ENCODE measurements at places on chromosomes 13 and 19.

DNA sequence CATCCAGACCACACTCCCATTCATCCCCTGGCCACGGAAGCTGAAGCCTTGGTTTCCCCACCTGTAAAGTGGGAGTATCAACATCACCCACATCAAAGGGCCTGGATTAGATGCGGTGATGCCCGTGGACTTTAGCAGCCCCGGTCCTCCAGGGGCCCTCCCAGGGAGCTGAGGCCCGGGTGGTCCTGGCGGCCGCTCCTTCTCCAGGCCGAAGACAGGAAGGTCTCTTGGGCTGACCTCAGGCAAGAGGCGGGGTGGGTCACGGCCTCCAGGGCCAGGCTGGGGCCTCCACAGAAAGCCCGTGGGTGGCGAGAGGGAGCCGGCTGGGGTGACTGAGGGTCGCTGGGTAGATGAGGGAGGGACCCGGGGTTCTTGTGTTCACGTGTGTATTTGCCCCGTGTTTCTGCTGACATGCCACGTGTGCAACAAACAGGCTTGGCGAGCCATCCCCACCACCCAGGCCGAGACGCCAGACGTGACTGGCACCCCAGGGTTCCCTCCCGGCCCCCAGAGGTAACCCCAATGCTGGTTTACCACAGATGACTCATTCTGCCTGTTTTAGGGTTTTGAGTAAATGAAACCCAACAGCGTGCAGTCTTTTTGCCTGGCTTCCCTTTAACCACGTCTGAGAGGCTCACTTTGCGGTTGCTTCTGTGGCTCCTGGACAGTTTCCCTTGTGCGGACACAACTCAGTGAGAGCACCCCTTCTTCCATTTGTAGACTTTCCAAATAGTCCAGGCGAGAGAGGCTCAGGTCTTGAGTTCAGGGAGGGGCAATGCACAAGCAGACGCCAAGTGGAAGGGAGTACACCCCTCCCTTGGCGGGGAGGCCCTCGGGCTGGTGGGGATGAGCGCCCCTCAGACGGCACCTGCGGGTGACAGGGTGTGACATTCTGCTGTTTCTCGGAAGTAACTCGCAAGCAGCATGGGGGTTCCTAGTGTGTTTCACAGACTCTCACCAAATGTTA, 42.9 kb downstream of the C13orf46 start:
- DNase-seq = no peak

DNA sequence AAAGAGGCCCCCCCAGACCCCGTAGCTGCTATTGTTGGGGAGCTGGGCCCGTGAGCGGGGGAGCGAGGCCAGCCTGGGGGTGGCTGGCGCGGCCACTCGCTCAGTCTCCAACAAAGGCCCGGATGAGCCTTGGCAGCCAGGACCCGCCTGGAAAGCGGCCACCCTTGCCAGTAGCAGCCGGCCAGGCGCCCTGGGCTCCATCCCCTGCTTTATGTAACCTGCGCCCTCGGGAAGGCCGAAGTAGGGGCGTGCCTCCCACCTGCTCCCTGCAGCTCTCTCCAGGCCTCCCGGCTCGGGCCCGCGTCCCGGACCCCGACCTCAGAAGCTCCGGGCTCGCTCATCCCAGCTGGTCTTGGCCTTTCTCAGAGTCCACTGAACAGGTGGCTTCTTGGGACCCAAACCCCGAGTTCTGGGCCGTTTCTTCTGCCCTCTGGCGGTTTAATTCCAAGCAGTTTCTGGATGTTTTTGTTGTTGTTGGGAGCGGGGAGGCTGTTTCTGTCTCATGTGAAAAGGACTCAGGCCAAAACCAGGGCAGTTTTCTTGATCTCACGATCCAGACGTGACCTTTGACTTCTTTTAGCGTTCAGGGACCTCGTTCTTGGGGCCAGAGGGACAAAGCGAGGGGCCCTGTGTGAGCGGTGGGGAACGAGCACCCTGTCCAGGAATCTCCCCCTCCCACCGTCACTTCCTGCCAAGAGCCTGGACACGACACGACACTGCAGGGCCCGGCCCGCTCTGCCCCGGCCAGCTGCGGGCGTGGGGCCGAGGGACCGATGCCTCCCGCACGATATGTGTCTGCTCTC, 1.2 kb downstream of the CDC34 start:
- peak; percentile 79 for DNase-seq

DNA sequence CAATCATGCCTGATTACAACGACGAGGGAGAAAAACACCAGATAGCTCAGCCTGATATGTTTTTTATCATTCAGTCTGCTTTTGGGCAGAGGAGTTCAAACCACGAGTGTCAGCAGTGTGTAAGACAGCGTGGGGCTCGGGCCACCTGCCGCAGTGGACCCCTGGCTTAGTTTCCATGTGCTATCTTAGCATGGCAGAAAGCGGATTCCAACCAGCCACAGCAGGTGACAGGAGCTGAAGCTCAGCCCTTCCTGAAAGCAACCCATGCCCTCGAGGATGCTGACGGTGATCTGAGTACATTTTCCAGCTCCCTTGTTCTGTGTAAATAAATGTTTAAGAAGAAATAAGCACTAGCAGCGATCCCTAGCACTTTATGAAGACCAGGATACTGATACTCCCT, 32.2 kb upstream of the MBNL2 start:
- no peak for DNase-seq

GRCh38 chr13:71396149-71396548, 470.9 kb downstream of the DACH1 start:
- no peak for DNase-seq

GRCh38 chr19:15838351-15838750, 22.9 kb upstream of the OR10H1 start:
- no peak for DNase-seq

GRCh38 chr13:108190897-108191296, 24.4 kb downstream of the LIG4 start:
- DNase-seq = no peak

DNA sequence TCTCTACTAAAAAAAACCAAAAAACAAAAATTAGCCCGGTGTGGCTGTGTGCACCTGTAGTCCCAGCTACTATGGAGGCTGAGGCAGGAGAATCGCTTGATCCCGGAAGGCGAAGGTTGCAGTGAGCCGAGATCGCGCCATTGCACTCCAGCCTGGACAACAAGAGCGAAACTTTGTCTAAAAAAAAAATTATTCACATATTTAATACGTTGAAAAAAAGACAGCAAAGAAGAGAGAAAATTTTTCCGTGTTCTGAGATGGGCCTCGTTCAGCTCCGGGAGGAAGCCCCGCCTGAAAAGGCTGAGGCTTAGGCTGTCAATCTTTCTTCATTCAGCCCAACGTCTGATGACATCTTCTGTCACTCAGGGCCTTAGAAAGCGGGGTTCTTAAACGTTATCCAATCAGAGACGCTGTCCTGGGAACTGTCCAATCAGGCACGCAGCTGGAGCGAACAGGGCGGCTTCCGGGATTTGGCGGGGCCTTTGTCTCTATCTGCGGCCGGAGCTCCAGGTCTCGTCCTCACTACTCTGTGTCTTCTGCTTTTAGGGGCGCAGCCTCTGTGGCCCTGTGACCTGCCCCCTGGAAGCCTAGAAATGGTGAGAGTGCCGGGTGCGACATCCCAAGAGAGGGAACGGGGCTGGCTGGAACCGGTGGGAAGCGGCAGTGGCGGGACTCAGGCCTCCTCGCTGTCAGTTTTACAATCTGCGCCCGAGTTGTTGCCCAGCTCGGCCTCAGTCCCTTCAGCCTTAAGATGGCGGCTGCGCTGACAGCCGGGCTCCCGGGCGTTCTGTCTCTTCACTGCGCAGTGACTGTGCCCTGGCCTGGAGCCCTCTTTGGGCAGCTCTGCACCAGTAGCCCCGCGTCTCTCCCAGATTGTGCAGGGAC, at the start of gene ZNF726:
TSS of gene ZNF726 (plus strand) at position 485 of the 885 bp plus-strand sequence. CDS start at position 594, 109 bp downstream.
- peak; percentile 48 for DNase-seq

DNA sequence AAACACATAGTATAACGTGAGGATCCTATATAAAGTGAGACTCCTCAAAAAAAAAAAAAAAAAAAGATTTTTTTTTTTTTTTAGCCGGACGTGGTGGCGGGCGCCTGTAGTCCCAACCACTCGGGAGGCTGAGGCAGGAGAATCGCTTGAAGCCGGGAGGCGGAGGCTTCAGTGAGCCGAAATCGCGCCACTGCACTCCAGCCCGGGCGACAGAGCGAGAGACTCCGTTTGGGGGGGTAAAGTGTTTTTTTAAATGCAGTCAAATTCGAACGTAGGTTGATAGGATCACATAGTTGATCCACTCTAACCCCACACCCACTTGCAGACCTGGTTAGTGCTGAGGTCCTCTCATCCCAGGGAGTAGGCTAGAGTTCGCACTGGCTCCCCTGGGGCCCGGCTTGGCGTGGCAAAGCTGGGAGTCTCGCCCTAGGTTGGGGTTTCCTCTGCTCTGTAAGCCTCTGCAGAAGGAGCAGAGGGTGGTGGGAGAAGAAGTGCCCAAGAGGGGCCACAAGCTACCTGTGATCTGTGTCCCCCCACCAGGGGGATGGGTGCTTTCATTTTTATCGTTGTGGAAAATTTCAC, 6.5 kb downstream of the RNF225 start:
- DNase-seq = no peak

GRCh38 chr13:84951128-84951527, 848.1 kb downstream of the SLITRK6 start:
- no peak for DNase-seq

DNA sequence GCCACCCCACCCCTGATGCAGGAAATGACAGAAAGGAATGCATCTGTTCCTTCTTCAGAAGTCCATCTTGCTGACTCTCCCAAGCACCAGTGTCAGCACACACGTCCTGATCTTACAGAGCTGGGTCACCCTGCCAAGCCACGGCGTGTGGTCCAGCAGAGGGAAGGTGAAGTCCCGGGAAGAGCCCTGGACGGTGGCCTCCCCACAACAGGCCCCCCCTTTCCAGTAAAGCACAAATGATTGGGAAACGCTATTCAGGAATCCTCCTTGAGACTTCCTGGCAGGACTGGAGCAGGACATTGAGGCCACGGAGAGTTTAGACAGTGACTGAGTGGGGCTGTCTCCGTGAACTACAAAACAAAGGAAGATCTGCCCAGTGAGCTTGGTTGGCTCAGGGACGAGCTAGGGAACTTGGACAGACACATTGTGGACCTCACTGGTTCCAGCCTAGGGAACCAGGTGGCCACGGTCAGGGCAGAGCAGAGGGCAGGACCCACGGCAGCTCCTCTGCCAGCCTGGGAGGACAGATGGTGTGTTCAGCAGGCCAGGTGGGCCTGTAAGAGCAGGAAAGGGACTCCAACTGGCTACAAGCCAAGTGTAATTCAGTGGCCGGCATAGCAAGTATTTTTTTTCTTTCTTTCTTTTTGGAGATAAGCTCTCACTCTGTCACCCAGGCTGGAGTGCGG, 41.7 kb downstream of the ELL start:
- DNase-seq = no peak

- no peak for DNase-seq
Observed at GRCh38 chr13:45564133-45564776, 51.3 kb downstream of the ERICH6B start.

- no peak for DNase-seq
Observed at GRCh38 chr19:13040948-13041292, 45.6 kb downstream of the NFIX start.

DNA sequence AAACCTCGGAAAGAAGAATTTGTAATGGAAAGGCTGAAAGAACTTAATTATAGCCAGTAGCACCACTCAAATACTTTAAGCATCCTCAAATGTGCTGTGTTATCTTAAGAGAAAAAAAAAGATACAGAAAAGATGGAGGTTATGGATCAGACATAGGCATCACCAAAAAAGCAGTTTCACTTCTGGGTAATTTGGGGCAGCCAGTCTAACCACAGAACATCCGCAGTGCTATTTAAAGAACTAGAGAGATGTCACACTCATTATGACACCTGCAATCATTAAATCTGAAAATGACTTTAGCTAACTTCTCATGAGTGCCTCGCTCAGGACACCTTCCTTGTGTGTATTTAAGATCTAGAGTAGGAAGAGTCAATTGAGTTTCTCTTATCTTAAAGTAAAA, 211.8 kb downstream of the RBM26 start:
- no peak for DNase-seq

DNA sequence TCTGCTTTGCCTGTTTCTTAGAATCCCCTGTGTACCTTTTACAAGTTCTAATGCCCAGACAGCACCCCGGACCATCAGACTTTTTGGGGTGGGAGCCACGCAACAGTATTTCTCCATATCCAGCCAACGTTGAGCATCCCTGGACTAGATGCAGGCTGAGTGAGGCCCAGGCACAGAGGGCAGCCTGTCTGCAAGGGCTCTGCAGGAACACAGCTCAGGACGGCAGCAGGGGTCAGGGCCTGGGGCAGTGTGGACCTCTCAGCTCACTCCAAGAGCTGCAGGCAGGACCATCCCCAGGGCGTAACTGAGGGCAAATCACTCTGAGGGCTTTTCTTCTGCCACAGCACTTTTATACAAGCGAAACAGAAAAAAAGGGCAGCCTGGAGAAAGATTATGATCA, 95.8 kb downstream of the DNAJC15 start:
- DNase-seq = no peak

GRCh38 chr13:112727581-112727980, 37.7 kb downstream of the ATP11A start:
- no peak for DNase-seq

- no peak for DNase-seq
Observed at GRCh38 chr19:5216141-5216847, 124.3 kb downstream of the PTPRS start.

DNA sequence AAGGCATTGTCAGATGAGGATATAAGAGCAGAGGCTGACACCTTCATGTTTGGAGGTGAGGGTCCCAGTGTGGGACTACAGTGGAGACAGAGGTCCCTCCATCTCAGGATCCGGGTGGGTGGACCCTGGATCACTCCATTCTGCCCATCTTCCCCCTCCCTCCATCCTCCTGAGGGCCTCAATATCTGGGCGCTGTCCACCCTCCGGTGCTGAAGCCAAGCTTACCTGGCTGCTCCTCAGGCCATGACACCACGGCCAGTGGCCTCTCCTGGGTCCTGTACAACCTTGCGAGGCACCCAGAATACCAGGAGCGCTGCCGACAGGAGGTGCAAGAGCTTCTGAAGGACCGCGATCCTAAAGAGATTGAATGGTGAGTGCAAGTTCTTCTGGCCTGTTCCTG, 11.9 kb downstream of the CYP4F12 start:
- DNase-seq = no peak

DNA sequence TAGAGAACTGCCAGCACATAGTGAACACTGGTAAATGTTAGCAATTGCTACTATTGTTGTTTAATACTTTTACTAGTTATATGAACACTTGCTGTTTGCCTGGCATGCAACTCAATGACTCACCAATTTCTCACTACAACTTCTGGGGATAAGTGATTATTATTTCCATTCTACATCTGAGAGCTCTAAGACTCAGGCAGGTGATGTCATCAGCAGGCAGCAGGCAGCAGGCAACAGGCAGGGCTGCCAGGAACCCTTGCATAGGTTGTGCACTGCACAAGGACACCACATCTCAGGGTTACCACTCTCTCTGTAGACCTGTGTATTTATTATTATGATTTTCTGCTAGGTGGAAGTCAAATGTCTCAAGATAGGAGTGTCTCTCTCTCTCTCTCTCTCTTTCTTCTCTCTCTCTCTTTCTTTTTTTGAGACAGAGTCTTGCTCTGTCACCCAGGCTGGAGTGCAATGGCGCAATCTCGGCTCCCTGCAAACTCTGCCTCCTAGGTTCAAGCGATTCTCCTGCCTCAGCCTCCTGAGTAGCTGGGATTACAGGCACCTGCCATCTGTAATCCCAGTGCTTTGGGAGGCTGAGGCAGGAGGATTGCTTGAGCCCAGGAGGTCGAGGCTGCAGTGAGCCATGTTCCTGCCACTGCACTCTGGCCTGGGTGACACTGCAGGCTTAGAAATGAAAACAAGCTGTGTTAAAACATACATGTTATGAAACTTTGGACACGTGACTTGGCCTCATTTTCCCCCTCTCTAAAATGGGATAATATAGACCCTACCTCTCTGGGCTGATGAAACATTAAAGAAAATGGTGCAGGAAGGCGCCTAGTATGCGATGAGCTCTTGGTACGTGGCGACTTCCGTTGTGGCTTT, 22.7 kb downstream of the HPN start:
- no peak for DNase-seq

Measured in hematopoietic multipotent progenitor cell treated with erythropoietin and hydrocortisone succinate and interleukin-3 and kit ligand, for 15 days (in vitro differentiated cells).